Activated CD8-positive, alpha-beta memory T cell treated with anti-CD3 and anti-CD28 coated beads for 4 hours (primary cell): ENCODE measurements at places on chromosomes 4 and X.

DNA sequence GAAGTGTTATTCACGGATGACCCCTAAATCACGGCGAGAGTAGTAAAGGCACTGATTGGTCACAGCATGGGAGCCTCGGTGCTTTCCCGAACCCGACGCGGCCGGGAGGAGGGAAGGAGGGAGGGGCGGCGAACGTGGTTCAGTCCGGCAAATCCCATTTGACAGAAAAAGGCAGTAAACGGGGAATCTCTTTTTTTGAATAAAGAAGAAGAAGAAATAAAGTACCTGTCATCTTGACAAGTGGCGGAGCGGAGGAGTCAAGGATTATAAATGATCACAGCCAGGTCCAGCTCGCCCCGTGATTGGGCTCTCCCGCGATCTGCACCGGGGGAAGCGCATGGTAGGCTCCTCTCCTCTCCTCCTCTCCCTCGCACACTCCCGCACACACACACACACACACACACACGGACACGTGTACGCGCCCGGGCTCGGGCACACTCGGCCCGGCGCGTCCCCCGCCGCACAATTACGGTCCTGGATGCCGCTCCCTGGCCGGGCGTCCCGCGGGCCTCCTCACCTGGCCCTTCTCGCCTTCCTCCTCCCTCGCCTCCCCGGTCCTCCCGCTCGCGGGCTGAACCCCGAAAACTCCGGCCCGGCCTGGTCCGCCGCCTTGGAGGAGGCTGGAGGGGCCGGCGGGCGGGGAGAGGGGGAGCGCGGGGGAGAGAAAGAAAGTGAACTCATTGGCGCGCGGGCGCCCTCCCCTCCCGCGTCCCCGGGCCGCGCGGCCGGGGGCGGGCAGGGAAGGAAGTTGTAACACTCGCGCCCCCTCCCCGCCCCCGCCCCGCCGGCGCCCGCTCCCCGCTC is 99.2 kb upstream of the TENM3 start:
- no peak for DNase-seq

- DNase-seq, result no peak
Observed at GRCh38 chr4:73387552-73387951, 16.5 kb upstream of the ALB start.

GRCh38 chr4:76087007-76087769 is 12.7 kb downstream of the ART3 start:
- DNase-seq, result no peak

DNA sequence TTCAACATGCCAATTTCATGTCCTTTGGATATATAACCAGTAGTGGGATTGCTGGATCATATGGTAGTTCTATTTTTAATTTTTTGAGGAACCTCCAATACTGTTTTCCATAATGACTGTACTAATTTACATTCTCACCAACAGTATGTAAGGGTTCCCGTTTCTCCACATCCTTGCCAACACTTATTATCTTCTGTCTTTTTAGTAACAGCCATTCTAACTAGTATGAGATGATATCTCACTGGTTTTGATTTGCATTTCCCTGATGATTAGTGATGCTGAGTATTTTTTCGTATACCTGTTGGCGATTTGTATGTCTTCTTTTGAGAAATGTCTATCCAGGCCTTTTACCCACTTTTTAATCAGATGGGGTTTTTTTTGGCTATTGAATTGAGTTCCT is 133.5 kb upstream of the MED14 start:
- DNase-seq, result no peak

DNA sequence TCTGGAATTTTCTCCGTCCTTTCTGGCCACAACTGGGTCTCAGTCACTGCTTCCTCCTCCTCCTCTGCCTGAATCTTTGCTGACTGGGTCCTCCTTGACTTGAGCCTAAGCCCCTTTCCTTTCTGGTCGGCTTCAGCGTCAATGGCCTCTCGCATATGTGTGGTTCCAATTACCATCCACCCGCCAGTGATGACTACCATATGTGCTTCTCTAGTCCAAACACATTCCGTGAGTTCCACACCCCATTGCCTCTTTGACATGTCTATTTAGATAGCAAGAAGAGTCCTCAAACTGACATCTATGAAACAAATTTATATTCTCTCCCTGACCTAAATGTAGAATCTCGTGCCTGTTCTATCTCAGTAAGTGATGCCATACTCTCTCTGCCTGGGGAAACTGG is 19.8 kb downstream of the MXRA5 start:
- DNase-seq, result no peak
